ENCODE measurements at places on chromosomes 5 and 9. TPM values are rescaled to one million over a fixed set of nuclear protein-coding genes. Genes with fewer than 3 reads are reported as not detected.

Gene ANAPC2
- 33.9 TPM for total RNA-seq

Gene SV2C
- total RNA-seq = not detected

Gene IFNA13
- not detected for total RNA-seq

DNA sequence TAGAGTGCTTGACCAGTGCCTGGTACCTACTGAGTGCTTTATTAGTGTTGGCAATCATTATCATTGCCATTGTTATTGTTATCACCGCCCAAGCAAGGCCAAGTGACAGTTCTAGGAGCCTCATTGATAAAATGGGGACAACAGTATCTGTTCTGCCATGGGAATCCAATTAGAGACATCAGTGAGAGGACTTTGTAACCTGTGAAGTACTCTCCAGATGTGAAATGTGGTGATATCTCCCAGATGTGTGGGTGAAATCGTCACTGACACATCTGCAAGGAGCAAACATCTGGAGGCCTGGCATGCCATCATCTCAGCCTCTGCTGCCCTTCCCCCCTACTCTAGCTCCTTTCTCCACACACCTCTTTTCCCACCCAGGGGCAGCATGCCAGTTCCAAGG is 260.8 kb downstream of the PAPPA start:
- no peak for DNase-seq

DNA sequence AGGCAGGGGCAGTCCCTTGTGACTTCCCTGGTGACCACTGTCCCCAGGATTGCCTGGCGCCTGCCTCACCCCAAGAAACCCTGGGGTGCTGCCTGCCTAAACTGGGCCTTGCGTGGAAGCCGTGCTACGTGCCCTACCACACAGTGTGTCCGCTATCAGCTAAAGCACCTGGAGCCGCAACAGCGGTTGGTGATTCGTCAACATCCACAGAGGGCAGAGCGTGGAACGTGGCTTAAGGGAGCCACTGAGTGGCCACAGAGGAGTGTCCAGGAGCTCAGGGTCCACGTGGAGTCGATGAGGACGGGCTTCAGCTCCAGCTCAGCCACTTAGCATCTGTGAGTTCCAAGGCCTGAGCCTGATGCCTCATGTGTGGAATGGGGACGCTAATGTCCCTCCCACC is 25.3 kb downstream of the LAMC3 start:
- no peak for DNase-seq

All from Right ventricle myocardium superior (tissue), 1 donor.